Anterior cingulate cortex (tissue), 58 donors: ENCODE measurements at places on chromosomes 3 and 15.

DNA sequence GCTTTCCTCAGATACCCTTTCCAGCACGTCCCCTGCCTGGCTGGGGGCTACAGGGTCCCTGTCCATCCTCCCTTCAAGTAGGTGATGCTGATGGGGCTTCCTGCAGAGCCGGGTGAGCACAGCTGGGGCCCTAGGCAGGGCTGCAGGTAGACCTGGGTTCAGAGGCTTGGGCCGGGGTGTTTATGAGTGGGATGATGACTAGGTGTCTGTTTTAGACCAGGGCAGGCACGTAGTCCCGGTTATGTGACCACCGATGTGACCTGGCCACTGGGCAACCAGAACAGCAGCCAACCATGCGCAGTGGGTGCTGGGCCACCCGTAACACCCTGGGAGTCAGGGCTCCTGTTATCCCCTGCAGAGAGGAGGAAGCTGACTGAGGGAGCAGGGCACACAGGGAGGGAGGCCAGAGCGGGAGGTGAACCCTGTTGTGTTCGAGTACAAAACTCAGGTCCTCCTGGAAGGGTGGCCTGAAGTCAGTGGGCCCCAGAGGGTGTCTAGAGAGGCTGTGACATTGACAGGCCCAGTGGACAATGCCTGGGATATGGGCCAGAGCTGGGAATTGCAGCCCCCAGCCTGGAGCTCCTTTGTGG, 101.6 kb downstream of the PLXNA1 start:
- DNase-seq: no peak

GRCh38 chr3:186519021-186519658, 25.0 kb downstream of the CRYGS start:
- DNase-seq: no peak

DNA sequence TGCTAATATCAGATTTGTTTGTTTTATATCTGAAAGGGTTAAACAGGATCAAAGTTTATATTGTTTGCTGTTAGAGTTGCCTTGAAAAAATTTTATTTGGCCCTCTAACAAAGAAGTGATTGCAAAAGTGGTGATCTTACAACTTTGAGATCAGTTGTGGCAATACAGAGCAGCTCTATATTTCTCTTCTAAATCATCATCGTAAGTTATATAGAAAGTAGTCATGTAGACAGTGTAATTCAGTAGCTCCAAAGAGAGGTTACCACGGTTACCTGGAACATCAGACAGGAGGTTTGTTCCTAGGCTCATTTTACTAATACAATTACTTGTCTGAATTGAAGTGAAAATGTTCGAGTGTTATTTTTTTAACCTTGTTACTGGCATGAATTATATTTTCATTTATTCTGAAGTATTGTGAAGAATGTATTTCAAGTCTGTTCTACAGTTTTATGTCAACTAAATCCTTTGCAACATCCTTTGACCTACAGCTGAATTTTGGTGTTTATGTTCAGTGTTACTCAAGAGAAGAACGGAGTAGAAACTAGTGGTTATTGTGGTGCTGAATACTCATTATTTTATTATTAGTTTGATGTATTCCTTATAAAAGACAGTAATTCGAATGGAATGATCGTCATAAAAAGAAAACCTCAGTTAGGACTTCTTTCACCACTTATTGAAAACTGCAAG, 214.2 kb downstream of the NAALADL2 start:
- no peak for DNase-seq

DNA sequence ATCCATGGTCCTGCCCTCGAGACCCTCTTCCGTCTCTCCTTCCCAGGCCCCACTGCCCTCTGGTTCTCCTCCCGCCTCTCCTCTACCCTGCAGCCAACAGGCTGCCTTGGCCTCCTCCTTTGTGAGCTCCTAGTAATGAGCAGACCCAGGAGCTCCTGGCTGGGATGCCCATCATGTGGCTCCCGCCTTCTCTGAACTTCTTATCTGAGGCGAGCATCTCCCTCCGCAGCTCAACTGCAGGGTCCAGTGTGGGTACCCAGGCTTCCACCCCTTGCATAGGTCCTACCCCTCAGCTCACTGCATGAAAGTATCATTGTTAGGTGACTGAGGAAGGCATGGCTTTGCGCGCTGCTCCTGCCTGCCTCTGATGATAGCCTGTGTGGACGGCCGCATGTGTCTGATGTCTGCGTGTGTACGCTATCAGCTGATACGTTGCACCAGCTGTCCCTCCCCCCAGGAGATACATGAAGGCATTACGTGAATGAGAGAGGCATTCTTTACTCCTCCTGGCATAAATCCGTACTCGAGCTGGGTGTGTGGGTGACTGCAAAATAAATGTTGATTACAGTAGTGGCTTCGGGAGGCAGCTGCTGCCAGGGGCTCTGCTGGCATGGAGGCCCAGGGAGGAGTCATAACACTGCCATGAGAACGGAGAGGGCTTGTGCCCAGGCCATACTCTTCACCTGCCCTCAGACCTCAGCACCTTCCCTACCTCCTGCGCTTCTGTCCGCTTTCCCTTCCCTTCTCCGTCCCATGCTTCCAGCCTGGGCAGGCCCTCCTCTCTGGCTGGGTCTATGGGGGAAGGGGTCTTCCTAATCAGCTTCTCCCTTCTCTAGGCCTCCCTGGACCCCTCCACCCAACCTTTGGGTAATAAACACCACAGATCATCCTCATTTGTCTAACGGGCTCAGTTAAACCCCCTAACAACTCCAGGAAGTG, 48.8 kb downstream of the ZNF710 start:
- no peak for DNase-seq

DNA sequence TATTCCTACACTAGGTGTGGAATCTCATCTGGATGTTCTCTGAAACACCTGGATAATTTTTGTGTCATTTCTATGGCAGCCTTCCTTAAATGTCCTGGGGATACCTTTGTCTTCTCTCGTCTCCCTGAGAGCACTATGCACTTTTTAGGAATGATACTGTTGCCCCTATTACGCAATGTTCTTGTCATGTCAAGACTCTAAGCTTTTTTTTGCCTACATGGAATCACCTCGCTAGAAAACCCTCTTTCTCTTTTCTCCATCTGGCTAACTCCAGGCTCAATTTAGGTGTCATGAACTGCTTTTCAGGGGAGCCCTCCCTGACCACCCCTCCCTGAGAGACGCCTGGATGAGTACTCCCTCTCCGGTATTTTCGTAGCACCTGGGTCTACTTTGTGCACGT, 81.3 kb downstream of the SOX2 start:
- DNase-seq: no peak

GRCh38 chr3:185658504-185658912, 72.4 kb downstream of the SENP2 start:
- DNase-seq: no peak
